PC-3 (cell line): ENCODE measurements at places on chromosomes 4 and X. TPM values are rescaled to one million over a fixed set of nuclear protein-coding genes. Genes with fewer than 3 reads are reported as not detected.
A peak's percentile ranks its signal among the peaks of the same experiment; 100 is the strongest.

- H3K4me1 ChIP-seq = peaks cover 6% of the 10 kb centered on the region; the same call in 1 of the 2 replicates
- H3K27ac ChIP-seq = no peak overlapping the region
- H3K4me3 ChIP-seq = no peak overlapping the region
- DNase-seq = no peak
- H3K36me3 ChIP-seq = no peaks in the 10 kb centered on the region
Measured at GRCh38 chr4:88807499-88807898, 109.9 kb upstream of the NAP1L5 start.

DNA sequence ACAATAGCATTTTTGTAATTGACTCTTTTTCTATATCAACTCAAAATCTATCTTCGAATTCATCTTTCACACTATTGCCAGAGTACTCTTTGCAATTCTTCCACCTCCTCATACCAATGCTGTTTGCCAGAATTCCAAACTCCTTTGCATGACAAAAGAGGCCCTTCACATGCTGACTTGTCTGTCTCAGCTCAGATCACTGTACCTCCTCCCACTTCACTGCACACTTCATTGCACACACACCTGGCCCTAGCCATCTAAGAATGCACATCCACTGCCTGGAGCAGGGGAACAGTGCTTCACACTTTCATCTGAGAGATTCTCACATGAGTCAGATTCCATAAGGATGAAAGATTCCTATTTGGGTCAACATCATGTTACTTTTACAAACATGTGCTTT is 56.5 kb downstream of the PRDM5 start:
- no peak for DNase-seq
- no peak overlapping the region for H3K27ac ChIP-seq
- no peaks in the 10 kb centered on the region for H3K4me1 ChIP-seq

DNA sequence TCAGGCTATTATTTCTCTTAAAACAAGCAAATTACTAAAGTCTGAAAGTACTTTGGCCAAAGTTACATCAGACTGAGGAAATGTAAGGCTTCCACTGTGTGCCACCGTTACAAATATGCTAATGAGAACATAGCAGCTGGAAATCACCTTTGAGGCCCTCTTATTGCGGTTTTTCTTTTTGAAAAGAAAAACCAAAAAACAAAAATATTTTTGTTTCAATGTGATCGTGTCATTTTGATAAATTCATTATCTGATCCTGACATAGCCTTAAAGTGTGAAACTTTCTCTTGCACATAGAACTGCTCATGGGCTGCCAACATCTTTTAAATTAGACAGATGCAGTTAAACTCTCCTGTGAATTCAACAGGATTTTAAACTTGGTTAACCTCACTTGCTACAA is 2.8 kb upstream of the TIFA start:
- no peaks in the 10 kb centered on the region for H3K36me3 ChIP-seq
- peaks cover 3% of the 10 kb centered on the region; the same call in 1 of the 2 replicates for H3K4me1 ChIP-seq
- no peak for DNase-seq
- H3K4me3 ChIP-seq = no peak overlapping the region

- H3K4me1 ChIP-seq = peaks cover 21% of the 10 kb centered on the region
- H3K4me3 ChIP-seq = no peak overlapping the region
- DNase-seq = no peak
Measured at GRCh38 chr4:1084796-1085403, 28.5 kb downstream of the RNF212 start.

- H3K4me3 ChIP-seq = no peak overlapping the region
- H3K27ac ChIP-seq = no peak overlapping the region
- DNase-seq = no peak
Measured at GRCh38 chr4:75385106-75385505, 129.1 kb downstream of the RCHY1 start.

DNA sequence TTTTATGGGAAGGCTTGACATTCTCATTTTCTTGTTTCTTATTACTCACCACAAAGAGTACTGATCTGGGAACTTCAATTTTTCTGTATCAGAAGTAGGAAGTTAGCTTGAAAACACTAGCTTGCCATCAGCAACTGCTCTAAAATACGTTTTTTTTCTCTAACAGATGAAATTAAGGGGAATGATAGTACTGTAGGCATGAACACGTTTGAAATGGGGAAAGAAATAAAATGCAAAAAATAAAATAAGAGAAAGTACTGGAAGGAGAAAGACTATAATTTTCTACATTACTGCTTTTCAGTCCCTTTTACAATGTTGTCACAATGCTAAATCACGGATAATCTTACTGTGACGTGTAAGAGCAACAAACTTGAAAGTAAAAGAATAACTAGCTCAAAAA is 1.5 kb downstream of the RADX start:
- no peak for DNase-seq
- no peaks in the 10 kb centered on the region for H3K4me1 ChIP-seq
- H3K36me3 ChIP-seq = no peaks in the 10 kb centered on the region
- H3K4me3 ChIP-seq = no peak overlapping the region
- H3K27me3 ChIP-seq = peaks cover 68% of the 10 kb centered on the region

DNA sequence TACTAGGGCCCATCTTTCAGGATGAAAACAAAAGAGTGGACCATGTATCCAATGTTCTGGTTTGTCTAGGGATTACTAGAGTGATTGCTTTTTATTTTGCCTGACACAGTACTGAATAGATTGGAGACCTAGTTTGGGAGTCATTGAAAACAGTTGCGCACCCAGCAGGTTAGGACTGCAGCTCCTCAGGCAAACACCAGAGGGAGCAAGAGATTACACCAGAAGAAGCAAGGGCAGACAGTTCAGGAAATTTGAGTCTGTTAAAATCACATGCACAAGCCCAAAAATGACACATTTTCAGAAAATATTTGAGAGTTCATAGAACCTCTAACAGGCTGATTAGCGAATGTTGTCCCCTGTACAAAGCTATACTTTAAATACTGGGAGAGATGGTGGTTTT is 55.6 kb downstream of the CYLC1 start:
- H3K36me3 ChIP-seq = no peaks in the 10 kb centered on the region
- H3K27ac ChIP-seq = no peak overlapping the region
- H3K4me1 ChIP-seq = no peaks in the 10 kb centered on the region
- peak; percentile 55 for DNase-seq

- H3K27ac ChIP-seq = no peak overlapping the region
- H3K27me3 ChIP-seq = no peaks in the 10 kb centered on the region
- H3K4me3 ChIP-seq = no peak overlapping the region
- no peak for DNase-seq
Measured at GRCh38 chr4:76996445-76996844, 46.9 kb downstream of the SEPTIN11 start.

DNA sequence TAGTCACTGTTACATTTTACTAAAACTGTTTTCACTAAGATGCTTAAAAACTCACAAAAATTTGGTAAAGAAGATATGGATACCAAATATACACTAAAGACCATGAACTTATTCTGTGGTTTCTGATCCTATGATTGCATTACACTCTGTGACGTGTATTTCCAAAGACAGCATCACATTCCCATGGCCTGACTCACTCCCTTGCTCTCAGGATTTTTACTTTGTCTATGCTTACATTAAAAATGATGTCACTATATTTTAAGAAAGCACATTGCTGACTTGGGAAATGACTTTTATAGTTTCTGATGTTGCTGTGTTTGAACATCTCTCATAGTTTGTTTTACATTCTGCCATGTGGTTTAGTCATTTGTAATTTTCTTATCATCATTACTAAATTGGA is 327.9 kb upstream of the MAGEB18 start:
- H3K27ac ChIP-seq = no peak overlapping the region
- H3K36me3 ChIP-seq = no peaks in the 10 kb centered on the region
- H3K4me1 ChIP-seq = no peaks in the 10 kb centered on the region
- no peaks in the 10 kb centered on the region for H3K27me3 ChIP-seq
- peak; percentile 1 for DNase-seq
- H3K4me3 ChIP-seq = no peak overlapping the region

GRCh38 chr4:55736605-55737183 is 82.9 kb upstream of the EXOC1L start:
- H3K27me3 ChIP-seq = no peaks in the 10 kb centered on the region
- DNase-seq = peak; percentile 64
- H3K4me3 ChIP-seq = no peak overlapping the region
- H3K27ac ChIP-seq = no peak overlapping the region
- peaks cover 15% of the 10 kb centered on the region for H3K4me1 ChIP-seq

DNA sequence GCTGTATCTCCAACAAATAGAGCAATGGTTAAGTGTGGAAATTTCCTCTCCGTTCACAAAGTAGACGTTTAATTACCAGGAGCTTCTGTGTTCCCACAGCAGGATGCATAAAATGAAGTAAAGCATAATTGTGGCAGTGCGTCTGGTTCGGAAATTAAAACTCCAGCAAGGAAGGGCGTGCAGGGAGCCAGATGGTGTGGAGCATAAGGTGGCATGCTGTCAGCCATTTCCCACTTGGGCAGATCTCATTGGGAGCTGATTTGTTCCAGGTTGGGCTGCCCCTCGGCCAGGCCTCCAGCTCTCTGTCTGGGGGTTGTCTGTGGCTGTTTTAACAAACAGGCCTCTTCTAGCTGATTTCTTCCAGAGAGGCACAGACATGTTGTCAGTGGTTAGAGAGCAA is 182.1 kb upstream of the CLNK start:
- H3K4me3 ChIP-seq = no peak overlapping the region
- no peak for DNase-seq
- no peak overlapping the region for H3K27ac ChIP-seq
- no peaks in the 10 kb centered on the region for H3K36me3 ChIP-seq
- H3K27me3 ChIP-seq = no peaks in the 10 kb centered on the region

DNA sequence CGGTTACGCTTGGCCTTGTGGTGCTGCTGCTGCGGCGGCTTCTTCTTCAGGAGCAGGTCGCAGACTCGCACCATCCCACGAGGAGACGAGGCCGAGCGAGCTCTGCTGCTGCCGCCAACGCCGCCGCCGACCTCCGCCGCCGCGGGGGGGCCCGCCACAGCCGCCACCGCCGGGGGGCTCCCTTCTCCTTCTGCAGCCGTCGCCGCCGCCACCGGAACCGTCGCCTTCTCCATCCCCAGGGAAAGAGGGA is 237 bp downstream of the ANKRD17 start:
- peak overlapping the region; percentile 90 for H3K4me3 ChIP-seq
- no peaks in the 10 kb centered on the region for H3K27me3 ChIP-seq
- no peaks in the 10 kb centered on the region; the same call in 1 of the 2 replicates for H3K36me3 ChIP-seq
- H3K4me1 ChIP-seq = peaks cover 26% of the 10 kb centered on the region
- DNase-seq = no peak

GRCh38 chr4:181827246-181827645 is 416.0 kb upstream of the TENM3 start:
- H3K36me3 ChIP-seq = no peaks in the 10 kb centered on the region
- H3K27ac ChIP-seq = no peak overlapping the region
- H3K4me3 ChIP-seq = no peak overlapping the region
- H3K4me1 ChIP-seq = no peaks in the 10 kb centered on the region
- no peak for DNase-seq

- H3K27me3 ChIP-seq = no peaks in the 10 kb centered on the region
- peaks cover 6% of the 10 kb centered on the region; the same call in 1 of the 2 replicates for H3K4me1 ChIP-seq
- DNase-seq = no peak
- H3K36me3 ChIP-seq = no peaks in the 10 kb centered on the region
- H3K27ac ChIP-seq = no peak overlapping the region
Measured at GRCh38 chr4:65535113-65535512, 135.2 kb downstream of the EPHA5 start.

DNA sequence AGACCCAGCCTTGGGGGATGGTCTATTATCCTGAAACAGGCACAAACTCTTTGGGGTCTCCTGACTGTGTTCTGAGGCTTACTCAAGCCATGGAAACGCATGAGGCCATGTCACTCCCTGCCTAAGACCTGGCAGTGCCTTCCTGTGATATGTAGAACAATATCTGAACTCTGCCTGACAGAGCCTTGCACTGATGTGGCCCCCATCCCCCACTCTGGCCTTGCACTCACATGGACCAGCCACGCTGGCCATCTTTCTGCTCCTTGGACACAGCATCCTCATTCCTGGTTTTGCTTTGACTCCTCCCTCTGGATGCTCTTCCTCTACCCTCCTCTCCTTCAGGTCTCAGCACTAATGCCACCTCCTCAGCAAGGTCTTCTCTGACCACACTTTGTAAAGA is 100.2 kb downstream of the SCD5 start:
- H3K36me3 ChIP-seq = no peaks in the 10 kb centered on the region
- H3K4me1 ChIP-seq = no peaks in the 10 kb centered on the region
- no peak for DNase-seq
- H3K27me3 ChIP-seq = no peaks in the 10 kb centered on the region
- H3K27ac ChIP-seq = no peak overlapping the region

GRCh38 chr4:41285864-41286235 is 29.1 kb downstream of the UCHL1 start:
- peaks cover 21% of the 10 kb centered on the region for H3K4me1 ChIP-seq
- no peak overlapping the region for H3K27ac ChIP-seq
- H3K27me3 ChIP-seq = no peaks in the 10 kb centered on the region
- no peak for DNase-seq

DNA sequence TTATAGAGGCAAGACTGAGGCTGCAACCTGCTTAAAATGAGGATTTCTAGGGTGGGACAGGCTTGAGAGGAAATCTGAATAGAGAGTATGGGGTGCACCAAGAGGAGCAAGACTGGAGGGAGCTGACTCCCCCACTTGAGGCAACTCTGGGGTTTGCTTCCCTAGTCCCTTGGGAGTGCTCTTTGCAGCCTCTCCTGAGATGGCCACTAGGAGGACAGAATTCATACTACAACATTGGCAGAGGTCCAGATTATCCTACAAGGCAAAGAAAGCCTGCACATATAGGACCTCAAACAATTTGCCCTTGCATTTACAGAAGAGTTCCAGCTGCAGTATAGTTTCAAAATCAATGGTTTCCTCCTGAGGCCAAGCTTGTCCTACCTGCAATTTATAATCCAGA is 830.9 kb downstream of the TECRL start:
- DNase-seq = peak; percentile 4
- H3K4me3 ChIP-seq = no peak overlapping the region
- H3K27me3 ChIP-seq = no peaks in the 10 kb centered on the region
- 0 out of 2 replicates have a peak, but pooled peaks cover 4% of the 10 kb centered on the region for H3K36me3 ChIP-seq
- H3K27ac ChIP-seq = no peak overlapping the region
- no peaks in the 10 kb centered on the region for H3K4me1 ChIP-seq

PLXNA3 gene
- 5.3 and 21.8 TPM in 2 replicates for total RNA-seq

DDX53 gene
- total RNA-seq = not detected in 2 replicates

CDKL2 gene
- 0.55 and 0.69 TPM in 2 replicates for total RNA-seq

ARHGAP36 gene
- total RNA-seq = not detected in 2 replicates

TDO2 gene
- not detected in 2 replicates for total RNA-seq

TAF7L gene
- 0.35 TPM in 1 of 2 replicates, not detected in the other for total RNA-seq
